CD4-positive, alpha-beta T cell (primary cell): ENCODE measurements at places on chromosomes 1 and 21. TPM values are rescaled to one million over a fixed set of nuclear protein-coding genes. Genes with fewer than 3 reads are reported as not detected.

DNA sequence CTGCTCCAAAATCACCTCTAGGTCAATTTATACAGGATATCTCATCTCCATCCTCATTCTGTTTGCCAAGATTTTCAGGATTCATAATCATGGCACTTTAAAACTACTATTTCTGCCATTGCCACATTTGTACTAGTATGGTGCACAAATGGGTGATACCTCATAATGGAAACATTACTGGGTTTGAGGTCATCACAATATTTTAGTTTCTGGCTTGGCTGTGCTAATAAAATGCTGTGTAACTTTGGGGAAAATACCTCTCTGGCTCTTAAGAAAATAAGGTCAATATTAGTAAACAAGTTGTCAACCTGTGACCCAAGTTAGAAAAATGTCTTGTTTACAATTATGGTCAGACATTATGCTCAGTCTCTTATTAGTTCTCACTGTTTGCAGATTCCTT lies 4.7 kb upstream of the SLAMF7 start:
- DNase-seq: no peak

- DNase-seq: no peak
These were observed 313.4 kb upstream of the FMN2 start for GRCh38 chr1:239778208-239778813.

- no peak for DNase-seq
These were observed 15.4 kb downstream of the RABGAP1L start for GRCh38 chr1:174174461-174175329.

GRCh38 chr1:110067479-110067892 lies 3.0 kb downstream of the ALX3 start:
- DNase-seq: no peak

DNA sequence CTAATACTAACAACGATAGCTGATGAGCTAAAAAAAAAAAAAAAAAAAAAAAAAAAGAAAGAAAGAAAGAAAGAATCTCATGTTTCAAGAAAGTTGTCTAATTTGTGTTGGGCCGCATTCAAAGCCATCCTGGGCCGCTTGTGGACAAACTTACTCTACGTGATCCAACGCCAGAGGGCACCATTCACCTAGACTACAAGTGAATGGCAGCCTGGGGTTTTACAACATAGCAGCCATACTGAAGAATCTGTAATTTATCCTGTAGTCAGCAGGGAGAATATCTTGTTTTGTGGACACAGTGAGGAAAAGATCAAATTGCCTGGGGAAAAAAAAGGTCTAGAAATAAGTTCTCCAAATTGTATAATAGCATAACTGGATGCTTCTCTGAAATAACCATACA lies 47.0 kb downstream of the CYP2J2 start:
- DNase-seq: peak; percentile 59

DNA sequence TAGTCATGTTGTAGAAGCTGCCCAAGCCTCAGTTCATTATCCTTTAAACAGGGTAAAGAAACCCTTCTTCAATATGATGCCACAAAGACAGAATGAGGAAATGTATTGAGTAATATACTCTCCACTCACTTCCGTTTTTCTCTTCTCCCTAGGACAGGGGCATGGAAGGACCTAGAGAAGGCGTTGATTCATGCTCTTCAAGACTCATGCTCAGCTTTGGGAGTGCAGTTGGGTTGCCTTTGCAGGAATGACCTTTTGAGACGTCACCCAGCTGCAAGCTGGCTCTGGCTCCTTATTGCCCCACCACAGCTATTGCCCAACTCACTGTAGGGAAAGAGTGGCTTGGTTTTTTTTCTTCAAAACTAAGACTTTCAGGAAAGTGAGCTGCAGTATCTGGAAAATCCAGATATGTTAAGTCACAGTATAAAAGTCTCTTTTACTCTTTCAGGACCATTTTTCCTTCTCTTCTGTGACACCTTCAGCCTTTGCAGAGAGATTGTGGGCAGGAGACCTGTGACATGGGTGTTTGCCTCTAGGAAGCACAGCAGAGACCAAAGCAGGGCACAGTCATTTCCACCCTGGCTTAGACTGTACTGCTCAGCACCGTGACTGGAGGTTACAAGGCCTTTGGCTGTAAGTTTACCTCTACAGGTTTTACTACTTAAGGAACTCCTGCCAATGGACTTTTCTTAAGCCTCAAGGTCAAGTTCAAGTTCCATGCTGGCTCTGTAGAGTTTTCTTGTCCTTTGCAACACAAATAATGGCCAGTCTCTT lies 39.5 kb downstream of the XCL2 start:
- DNase-seq: no peak

GRCh38 chr1:205920861-205921569 lies 22.2 kb downstream of the SLC26A9 start:
- no peak for DNase-seq

GRCh38 chr1:33391343-33392078 lies 39.4 kb downstream of the PHC2 start:
- no peak for DNase-seq

DNA sequence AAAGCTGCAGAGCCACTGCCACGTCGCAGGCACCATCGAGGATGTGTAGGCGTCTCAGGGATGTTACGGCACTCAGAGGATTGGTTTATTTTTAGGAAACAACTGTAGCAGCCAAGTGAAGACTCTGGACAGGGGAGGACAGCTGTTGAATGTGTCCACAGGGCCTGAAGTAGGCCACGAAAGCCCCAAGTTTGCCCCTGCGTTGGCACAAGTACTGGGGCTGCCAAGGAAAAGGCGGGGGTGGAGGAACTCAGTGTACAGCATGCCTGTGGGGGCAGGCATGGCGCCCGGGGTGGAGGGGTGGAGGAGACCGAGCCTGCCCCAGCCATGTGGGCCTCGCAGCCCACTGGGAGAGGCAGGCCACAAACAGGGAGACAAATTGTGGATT lies 89.7 kb downstream of the ADARB1 start:
- no peak for DNase-seq

- DNase-seq: no peak
These were observed 296.0 kb downstream of the PTPRU start for GRCh38 chr1:29532285-29532684.

DNA sequence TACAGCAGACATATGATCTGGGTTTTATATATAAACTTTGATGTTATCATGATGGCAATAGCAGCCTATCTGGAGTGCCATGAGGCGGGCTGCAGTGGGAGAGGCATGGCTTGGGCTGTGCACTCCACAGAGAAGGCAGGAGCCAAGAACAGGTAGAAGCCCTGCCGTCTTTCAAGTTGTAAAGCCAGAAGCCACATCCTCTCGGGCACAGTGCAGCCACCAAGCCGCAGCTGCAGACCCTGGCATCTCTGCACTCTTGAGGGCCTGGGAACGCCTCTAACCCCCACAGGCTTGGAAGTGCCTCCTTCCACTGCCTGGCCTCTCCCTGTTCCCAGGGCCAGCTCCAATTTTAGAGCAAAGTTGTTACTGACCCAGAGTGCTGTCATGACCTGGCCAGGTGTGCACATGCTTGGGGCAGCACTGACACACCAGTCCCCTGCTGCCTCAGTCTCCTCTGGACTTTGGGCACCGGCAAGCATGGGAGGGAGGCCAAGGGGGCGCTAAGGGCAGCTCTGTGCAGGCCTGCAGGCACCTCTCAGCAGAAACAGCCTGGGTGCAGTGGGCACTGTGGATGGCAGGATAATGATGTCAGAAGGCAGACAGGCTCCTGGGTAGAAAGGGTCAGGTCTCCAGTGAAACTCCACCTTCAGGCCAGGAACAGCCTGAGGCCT lies 1619.8 kb upstream of the PRMT6 start:
- no peak for DNase-seq

- DNase-seq: no peak
These were observed 299.1 kb upstream of the PROX1 start for GRCh38 chr1:213688655-213689054.

DNA sequence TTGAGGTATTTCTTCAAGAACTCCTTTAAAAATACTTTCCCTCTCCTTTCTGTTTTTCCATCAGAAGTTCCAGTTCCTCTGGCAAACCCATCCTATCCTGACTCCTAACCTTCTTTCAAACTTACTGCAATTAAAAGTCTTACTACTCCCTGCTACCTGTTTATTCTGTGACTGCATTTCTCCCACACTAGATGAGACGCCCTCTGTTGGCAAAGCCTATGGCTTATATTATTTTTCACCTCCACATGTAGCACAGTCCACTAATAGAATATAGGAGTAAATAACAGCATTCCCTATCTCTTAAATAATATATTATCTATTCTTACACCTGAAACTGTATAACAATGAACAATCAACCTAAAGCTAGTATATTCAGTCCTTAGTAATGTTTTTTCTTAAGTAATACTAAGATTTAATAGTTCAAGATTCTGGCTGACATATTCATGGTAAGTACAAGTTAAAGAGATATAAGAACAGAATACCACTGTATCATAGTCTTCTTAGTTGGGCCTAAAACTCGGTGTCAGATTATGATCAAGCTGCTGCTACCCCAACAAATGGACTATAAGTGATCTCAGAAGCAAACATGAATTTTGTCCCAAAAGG lies 54.8 kb downstream of the RAB3GAP2 start:
- DNase-seq: peak; percentile 18

Gene ACKR1
- total RNA-seq: not detected

Gene CSRP1
- total RNA-seq: 39.9 TPM

Gene ZNHIT6
- total RNA-seq: 10.4 TPM

Gene CTBS
- 19.4 TPM for total RNA-seq

Gene FGR
- 3.0 TPM for total RNA-seq

Gene OPN3
- total RNA-seq: 1.9 TPM
